Astrocyte (in vitro differentiated cells and primary cell): ENCODE measurements at places on chromosomes 2 and 18.
A peak's percentile ranks its signal among the peaks of the same experiment; 100 is the strongest.

DNA sequence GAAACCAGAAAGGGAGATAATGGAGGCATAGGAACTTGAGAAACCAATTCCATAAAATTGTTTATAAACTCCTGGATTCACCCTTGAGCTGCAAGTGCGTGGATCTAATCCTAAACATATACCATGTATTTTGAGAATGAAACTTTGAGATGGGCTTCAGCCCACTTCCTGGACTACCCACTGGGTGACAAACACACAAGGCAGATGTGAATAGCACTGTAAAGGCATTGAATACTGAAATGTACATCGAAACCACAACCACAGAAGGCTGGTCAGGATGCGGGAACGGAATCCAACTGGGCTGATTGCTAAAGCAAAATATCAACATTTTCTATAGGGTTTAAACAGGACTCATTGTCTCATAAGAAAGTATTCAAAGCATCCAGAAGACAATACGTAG, 228.5 kb upstream of the ZEB2 start:
- no peak for DNase-seq

GRCh38 chr2:28586867-28587266, 91.0 kb downstream of the PLB1 start:
- no peak for DNase-seq

GRCh38 chr2:7661502-7661901, 744.3 kb downstream of the RNF144A start:
- no peak for DNase-seq

DNA sequence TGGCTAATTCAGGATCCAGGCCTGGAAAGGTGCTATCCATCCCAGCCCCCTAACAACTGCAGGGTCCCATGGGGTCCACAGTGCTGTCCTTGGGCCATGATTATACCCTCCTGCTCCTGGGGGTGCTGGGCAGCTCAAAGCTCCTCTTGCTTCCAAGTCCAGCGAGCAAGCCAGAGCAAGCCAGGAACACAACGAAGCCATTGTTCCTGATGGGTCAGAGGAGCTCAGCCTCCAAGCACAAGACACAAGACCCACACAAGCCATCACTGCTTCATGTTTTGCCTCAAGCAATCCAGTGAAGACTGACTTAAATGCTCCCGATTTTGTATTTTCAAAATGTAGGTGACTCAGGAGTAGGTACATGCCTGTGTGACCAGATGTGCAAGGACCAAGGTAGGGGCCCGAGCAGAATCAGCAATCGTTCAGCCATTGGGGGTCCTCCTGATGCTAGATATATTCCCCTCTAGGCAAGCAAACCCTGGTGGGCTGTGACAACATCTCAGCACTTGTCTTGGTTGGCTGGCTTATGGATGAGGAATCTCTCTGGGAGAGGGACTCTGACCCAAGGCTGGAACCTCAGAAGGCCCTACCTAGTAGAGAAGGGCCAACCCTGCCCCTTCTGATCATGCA, 90.8 kb downstream of the EPAS1 start:
- no peak for DNase-seq

- no peak for DNase-seq
These were observed 23.2 kb downstream of the INO80D start for GRCh38 chr2:206062724-206063123.

DNA sequence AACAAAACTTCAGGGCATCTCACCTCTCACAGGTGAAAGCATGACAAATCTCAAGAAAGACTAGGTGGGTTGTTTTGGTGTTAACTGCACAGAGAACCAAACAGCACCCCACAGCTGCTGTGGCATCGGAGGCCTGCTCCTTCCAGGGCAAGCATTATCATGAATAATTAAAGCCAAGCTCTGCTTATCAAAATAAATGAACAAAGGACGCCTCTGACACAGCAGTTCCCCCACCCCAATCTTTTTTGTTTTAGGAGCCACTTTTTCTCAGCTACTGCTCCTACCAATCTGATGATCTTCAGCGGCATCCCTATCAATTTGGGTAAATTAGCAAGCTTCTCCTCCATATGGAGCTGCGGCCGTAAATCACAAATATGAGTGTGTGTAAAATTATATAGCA, 58.6 kb downstream of the KLF7 start:
- DNase-seq = no peak

DNA sequence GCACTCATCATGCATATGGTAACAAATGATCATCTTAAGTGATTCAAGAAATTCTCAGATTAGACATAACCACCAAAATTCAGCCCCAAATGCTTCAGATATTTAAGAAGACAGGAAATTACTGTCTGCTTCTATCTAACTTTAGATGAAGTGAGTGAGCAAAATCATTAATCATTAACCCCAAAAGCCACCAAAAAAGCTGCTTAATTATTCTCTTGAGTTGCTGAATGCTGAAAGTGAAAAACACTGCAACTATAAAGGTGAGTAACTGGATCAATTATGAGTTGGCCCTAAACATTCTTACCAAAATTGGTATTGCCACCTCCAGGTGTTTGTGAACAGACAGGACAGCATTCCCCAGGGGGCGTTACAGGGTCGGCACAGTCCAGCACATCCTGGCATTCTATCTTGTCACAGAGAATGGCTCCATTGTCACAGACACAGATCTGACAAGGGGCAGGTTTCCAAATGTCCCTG, 69.6 kb downstream of the COL5A2 start:
- DNase-seq = peak; percentile 95

DNA sequence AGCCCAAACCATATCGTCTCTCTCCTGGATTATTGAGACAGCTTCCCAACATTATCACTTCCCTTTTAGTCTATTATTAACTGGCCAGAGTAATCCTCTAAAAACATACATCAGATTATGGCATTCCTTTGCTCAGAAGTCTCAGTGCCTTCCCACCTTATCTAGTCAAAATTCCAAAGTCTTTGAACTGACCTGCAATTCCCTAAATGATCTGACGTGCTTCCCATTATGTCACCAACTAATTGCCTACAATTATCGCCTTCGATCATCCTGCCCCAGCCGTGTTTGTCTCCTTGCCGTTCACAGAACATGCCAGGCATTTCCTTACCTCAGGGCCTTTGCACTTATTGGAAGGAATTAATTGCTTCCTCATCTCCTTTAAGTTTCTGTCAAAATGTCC, 332.4 kb downstream of the IRS1 start:
- no peak for DNase-seq

DNA sequence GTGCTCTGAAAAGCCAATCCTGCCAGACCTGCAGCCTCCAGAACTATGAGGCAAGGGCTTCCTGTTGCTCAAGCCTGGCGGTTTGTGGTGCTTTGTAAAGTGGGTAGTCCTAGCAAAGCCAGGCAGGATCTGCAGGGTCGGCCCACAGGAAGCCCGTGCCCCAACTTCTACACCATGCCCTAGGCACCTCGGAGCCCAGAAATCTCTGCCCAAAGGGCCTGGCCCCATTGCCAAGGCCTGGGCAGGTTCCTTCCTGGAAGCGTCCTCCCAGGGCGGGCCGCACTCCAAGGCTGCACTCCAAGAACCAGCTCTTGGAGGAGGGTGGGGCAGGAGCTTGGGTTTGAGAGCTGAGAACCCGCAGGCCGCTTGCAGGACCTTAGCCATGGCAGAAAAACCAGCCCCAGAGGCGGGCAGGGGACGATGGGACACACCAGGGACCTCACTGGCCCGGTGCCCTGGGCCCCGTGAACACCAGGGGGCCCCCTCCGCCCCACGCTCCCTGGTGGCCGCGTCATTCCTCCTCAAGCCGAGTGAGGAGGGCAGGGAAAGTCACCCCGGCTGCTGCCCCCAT, 37.2 kb upstream of the ID2 start:
- no peak for DNase-seq

GRCh38 chr2:2706306-2706705, 375.2 kb upstream of the MYT1L start:
- no peak for DNase-seq

DNA sequence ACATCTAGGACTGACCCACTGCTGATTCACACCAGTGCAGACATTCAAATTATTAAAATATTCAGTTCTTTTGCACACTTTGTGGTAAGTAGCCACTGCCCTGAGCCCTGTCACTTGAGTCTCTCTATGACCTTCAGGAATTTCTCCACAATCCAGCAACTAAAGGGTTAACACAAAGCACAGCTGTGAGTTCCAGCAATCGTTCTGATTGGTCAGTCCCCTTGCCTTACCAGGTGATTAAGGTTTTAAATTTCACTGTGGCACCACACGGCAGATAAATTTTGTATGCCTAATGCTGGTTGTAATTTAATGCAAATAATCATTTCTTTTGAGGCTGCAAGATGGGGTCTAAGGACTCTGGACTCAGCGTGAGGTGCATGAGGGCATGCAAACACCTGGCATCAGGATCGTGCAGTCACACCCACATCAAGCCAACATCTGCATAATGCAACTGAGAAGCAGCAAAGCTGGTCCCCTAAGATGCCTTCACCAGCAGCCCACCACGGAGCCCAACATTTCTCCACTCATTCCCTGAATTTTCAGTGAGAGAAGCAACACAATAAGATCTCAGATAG, 36.6 kb downstream of the SLC14A1 start:
- DNase-seq = no peak
